ENCODE measurements at places on chromosomes 13 and 19. TPM values are rescaled to one million over a fixed set of nuclear protein-coding genes. Genes with fewer than 3 reads are reported as not detected.

DNA sequence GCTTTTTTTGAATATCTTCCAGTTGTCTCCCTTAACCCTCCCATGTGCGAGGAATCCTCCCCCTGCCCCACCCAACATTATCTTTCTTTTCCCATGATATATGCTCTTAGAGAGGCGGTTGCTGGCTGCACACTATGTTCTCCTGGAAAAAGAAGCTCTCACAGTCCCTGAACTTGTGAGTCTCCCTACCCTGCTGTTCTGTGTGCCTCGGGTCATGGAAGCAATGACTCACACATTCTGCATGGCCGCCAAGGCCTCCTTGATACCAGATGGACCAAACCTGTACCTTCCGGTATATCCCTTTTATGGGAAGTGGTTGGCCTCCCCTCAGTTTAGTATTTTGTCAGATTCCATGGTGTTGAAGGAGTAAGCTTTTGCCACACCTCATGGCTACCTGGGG lies 705.4 kb downstream of the SLITRK6 start:
- DNase-seq, result no peak

DNA sequence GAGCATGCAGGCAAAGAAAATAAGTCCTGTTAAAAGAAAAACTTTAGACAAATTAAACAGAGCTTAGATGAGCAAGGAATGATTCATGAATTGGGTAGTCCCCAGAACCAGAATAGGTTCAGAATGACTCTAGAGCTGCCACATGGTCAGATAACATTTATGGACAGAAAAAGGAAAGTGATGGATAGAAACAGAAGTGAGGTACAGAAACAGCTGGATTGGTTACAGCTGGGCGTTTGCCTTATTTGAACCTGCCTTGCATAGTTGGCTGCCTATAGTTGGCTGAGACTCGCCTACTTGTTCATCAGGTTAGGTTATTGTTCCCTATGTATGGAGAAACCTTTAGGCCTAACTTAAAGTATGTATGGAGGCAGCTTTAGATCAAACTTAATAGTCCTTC lies 35.4 kb downstream of the WDFY2 start:
- no peak for DNase-seq

DNA sequence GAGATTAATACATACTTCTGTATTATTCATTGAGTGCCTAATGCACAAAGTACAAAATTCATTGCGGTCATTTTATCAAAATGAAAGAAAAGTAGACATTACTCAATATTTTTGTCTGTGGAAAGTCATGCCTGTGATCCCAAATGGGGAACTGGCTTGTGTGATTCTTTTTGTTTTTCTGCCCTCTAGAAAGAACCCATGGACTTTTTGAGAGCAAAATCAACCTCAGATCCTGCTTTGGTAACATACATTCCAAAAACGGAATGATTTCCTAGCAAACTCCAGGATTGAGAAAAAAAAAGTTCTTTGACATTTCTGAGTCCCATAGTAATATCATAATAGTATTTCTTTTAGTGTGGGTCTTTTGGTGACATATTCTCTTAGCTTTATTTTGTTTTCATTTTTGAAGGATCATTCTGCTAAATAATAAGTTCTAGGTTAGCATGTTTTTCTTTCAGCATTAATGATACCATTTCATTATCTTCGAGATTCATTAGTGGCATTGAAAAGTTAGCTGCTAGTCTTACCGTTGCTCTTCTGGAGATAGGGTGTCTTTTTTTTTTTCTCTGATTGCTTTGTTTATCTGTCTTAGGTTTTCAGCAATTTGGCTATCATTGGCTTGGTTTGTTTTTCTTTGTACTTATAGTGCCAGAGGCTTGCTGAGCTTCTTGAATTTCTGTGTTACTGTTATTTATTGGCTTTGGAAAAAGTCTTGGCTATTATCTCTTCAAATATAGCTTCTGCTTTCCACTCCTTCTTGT lies 102.4 kb upstream of the CSNK1A1L start:
- DNase-seq, result no peak

DNA sequence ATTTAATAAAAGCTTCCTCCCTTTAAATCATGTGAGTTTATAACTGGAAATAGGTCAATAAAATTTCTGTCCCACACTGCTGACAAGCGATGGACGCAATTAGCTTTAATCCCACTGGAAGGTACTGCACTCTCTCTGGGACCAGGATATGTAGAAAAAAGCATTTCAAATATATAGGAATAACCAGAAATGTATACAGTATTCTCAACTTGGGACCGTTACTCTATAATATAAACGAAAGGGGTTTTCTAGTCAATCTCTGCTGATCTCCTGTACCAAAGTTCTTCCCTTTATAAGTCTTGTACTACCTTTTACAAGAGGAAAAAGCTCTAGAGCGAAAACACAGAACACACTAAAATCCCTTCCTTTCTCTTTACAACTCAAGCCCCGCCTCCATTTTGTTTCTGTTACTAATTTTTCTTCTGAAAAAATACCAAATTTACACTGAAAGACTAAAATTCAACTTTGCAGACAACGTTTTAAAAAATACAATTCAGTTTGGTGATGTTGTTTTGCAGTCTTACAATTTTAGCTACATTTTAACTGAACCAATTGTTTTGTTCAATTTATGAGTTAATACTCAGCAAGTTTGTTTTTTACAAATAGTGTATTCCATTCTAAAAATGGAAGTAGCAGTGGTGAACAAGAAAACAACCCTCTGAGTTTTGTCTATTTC lies 1.7 kb upstream of the USPL1 start:
- DNase-seq, result no peak

GRCh38 chr13:29109987-29110386 lies 289.8 kb downstream of the MTUS2 start:
- no peak for DNase-seq

PLA2G4C gene
- 0.82 TPM for total RNA-seq

GRCh38 chr13:49308921-49309408 lies 61.2 kb downstream of the CDADC1 start:
- no peak for DNase-seq

DNA sequence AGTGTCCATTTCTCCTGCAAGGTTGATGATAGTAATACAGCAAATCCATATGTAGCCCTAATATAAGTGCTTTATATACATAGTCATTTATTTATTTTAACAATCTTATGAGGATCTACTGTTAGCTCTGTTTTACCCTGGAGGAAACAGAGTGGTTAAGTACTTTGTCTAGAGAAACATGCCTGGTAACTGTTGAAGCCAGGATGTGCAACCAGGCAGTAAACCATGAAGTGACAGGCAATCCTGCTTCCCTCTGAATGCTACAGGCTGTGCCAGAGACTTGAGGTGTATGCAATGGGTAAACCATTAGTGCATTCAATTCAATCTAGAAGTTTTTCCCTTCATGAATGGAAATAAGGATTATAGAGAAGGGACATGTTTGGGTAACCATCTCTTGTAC lies 911.0 kb downstream of the PCDH17 start:
- no peak for DNase-seq

VSTM2B gene
- not detected for total RNA-seq

DNA sequence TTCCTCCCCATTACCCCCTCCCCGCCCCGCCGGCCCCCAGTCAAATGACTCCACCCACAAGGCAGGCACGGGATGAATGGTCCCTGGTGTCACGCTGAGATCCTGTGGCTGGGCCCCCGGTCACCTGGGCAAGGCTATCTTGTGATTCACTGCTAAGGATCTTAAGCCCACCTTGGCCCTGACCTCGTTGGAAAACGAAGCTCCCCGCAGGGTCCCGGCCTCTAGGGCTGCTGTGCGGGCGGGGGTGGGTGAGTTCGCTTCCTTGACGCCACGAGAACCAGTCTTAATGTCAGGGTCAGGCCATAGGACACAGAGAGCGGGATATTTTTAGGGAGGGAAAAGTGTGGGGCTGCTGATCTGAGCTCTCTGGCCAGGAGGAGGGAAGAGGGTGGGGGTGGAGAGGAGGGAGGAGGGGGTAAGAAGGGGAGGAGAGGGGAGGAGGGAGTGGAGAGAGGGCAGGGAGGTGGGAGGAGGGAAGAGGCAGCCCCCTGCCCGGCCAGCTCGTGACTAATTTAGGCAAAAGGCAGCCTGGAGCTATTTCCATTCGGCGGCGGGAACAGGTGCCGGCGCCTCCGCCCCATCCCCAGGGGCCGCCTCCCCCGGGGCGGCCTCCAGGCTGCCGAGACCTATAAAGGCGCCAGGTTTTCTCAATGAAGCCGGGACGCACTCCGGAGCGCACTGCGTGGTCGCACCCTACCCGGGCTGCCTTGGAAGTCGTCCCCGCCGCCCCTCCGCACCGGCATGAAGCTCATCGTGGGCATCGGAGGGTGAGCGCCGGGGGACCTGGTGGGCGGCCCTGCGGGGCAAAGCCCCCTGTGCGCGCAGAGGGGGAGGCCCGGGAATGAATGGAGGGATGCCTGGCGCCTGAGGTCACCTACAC lies at the start of gene NMRK2:
TSS of gene NMRK2 (plus strand) at position 139 of the 880 bp plus-strand sequence. CDS start at position 742, 603 bp downstream.
- no peak for DNase-seq

DNA sequence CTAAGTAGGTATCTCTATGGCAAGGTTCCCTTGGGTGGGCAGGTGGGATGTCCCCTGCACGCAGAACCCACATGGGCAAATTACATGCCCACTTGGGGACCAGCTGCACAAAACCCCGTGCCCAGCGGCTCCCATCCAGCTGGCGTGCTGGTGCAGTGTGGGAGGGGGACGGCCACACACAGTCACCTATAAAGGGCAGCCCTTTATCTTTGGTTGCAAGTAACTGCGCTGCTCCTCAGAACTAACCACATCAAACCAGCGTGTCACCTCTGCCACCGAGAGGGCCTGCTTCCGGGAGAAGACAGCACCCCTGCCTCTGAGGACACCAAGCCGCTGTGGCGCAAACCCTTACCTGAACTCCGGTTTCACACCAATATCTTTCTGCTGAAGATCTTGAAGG lies 32.2 kb downstream of the ANKRD27 start:
- peak; percentile 80 for DNase-seq

GRCh38 chr13:80010286-80010831 lies 330.6 kb downstream of the SPRY2 start:
- DNase-seq, result no peak

- no peak for DNase-seq
Measured at GRCh38 chr19:50725218-50725910, 2.2 kb downstream of the CLEC11A start.

DAND5 gene
- 0.26 TPM for total RNA-seq

PSG7 gene
- not detected for total RNA-seq

DNA sequence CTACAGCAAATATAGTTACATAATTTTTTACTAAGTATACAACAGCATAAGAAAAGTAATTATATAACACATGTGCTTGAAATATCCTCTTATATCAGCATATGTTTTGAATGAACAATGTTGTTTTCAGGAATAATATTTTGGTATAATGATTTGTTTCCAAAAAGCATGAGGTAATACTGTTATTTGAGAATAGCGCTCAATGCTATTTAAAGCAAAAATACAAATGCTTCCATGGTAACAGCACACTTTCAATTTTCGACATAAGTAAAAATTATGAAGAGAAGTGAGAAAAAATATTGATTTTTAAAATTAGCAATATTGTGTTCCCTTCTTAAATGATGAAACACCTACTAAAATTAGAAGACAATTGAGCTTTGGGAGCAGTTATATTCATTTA lies 715.9 kb upstream of the ATXN8OS start:
- no peak for DNase-seq

- no peak for DNase-seq
Measured at GRCh38 chr13:42211704-42212464, 60.1 kb upstream of the AKAP11 start.

- peak; percentile 97 for DNase-seq
Measured at GRCh38 chr19:42423462-42424344, 3.5 kb downstream of the LIPE start.

SUGT1 gene
- 51.8 TPM for total RNA-seq

DNA sequence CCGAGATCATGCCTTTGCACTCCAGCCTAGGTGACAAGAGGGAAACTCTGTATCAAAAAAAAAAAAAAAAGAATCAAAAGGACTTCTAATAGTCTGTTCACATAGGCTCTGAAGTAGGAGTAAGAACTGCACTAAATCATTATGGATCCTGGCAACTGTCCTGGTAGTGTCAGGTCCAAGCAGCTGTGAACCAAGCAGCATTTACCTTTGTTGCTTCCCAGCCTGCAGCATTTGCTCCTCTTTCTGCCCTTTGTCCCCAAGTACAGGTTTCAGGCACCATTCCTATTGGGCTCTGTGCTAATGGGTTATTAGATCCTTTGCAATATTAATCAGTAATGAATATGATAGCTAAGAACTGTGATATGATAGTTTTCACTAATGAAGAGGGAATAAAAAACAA lies 77.4 kb upstream of the NBEA start:
- DNase-seq, result no peak

DNA sequence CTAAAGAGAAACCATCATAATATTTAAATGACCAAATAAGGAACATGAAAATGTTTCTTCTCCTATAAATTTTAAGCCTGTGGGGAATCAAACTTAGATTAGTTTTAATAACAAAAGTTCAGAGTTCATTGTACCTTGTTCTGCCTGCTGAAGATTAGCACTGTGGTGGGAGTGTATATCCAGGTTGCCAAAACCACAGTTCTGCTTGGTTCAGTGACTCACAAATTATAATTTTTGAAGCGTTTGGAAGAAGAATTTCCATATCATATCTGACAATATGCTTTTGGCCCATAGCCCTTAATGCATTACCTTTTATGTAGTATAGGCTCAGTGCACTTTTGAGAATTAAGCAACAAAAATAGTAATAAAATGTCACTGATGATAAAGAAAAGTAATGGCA lies 545.2 kb downstream of the GPC6 start:
- no peak for DNase-seq

- no peak for DNase-seq
Measured at GRCh38 chr19:995051-995827, 5.0 kb upstream of the GRIN3B start.

ACER1 gene
- total RNA-seq, result 0.26 TPM

ZNF541 gene
- 0.40 TPM for total RNA-seq

IL12RB1 gene
- 76.2 TPM for total RNA-seq

GRCh38 chr13:45781553-45782326 lies 69.8 kb downstream of the SIAH3 start:
- no peak for DNase-seq

DNA sequence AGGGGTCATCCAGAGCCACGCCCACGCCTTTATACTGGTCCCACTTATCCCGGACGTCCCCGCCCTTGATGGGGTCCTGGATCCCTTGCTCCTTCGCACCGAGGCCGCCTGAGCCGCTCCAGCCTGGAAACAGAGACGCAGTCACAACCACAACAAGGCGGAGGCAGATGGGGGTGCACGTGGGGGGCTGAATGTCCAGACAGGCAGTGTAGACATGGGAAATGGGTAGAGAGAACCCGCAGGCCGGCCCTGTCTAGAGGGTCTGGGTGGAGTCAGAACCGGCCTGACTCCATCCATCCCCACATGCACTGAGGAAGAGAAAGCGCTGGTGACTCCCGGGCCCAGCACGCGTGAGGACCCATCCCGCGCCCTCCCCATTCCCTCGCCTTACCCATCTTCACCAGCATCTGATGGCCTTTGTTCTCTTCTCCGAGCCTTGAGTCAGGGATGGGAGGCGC lies 23.0 kb downstream of the CHERP start:
- DNase-seq, result no peak

DNA sequence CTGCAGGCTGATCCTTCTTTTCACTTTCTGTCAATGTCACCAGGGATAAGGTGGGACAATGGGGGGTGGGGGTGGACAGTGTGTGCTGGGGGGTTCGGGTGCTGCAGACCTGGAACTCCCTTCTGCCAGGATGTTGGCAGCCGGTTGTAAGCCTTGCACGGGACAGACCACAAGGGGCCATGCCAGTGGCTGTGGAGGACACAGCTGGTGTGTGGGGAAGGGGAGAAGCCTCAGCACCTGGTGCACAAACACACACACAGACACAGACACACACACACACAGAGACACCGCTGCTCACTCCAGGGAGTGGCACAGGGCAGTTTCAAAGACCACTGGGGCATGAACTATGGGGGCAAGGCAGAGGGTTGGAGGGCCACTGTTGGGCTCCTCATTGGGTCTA lies 3.6 kb downstream of the F2RL3 start:
- no peak for DNase-seq

ZNF793 gene
- 6.1 TPM for total RNA-seq

SH2D3A gene
- total RNA-seq, result 13.8 TPM

GRCh38 chr13:34941436-34941834 lies 635 bp upstream of the NBEA start:
- DNase-seq, result no peak
